Inflammatory macrophage (primary cell): ENCODE measurements at places on chromosomes 6 and 20.

DNA sequence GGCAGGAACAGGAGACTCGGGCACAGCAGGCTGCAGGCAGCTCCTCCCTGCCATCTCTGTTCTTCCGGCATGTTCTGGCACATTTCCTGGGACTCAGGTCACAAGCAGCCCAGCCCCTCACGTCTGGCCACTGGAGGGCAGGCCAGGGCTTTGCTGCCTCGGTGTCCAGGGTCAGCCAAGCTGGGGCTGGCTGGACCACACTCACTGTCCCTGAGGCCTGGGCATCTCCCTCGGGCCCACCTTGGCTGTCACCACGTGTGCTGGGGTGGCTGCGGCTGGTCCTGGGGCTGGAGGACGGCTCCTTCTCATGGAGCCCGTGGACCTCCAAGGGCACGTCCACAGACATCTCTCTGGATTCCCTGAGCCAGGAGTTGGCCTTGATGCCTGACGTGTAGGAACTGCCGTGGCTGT lies 18.5 kb downstream of the FRMD1 start:
- DNase-seq = no peak

- no peak for DNase-seq
These were observed 23.6 kb downstream of the PRR18 start for GRCh38 chr6:166284640-166285039.

DNA sequence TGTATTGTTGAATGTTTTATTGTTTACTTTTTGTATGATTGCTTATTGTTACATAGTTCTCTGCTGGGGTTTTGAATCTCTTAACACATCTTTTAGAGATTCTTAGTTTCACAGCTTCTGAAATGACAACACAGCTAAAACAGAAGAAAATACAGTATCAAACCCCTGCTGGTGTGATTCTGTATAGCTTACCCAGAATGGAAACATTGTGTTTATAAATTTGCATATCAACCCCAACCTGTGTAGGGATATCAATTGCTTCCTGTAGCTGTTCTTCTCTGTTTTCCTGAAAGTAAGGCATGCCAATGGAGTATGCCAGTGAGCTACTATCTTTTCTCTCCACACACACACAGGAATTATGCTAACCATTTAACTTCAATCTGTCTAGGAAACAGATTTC lies 64.3 kb upstream of the ID4 start:
- no peak for DNase-seq

DNA sequence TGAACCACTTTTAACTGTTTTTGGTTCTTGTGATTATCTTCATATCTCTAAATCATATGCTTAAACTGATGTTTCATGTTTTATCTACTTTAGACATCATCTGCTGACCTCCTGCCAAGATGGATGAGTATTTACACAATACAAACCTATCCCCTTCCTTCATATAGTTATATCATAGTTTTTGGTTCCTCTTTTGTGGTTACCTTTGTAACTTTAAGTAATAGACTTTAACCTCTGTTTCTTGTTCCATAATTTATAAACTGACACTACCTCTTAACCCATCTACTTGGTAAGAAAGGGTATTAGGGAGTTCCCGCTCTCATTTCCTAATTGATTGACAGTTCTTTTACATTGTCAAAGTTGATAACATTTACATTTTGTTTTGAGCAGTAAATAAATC lies 11.9 kb downstream of the PCMT1 start:
- DNase-seq = peak; percentile 66

GRCh38 chr6:4906293-4907276 lies 97.3 kb downstream of the RPP40 start:
- DNase-seq = no peak

- DNase-seq = no peak
These were observed 1.9 kb upstream of the PDYN start for GRCh38 chr20:1995531-1996310.

GRCh38 chr20:25508083-25508770 lies 77.1 kb downstream of the NINL start:
- no peak for DNase-seq

GRCh38 chr6:4610256-4610655 lies 165.9 kb upstream of the CDYL start:
- DNase-seq = no peak

- no peak for DNase-seq
These were observed 421.3 kb upstream of the BTBD3 start for GRCh38 chr20:11496380-11496779.

GRCh38 chr20:58877976-58878360 lies 25.5 kb downstream of the GNAS start:
- no peak for DNase-seq

GRCh38 chr6:166644681-166645080 lies 17.6 kb upstream of the RPS6KA2 start:
- DNase-seq = no peak

DNA sequence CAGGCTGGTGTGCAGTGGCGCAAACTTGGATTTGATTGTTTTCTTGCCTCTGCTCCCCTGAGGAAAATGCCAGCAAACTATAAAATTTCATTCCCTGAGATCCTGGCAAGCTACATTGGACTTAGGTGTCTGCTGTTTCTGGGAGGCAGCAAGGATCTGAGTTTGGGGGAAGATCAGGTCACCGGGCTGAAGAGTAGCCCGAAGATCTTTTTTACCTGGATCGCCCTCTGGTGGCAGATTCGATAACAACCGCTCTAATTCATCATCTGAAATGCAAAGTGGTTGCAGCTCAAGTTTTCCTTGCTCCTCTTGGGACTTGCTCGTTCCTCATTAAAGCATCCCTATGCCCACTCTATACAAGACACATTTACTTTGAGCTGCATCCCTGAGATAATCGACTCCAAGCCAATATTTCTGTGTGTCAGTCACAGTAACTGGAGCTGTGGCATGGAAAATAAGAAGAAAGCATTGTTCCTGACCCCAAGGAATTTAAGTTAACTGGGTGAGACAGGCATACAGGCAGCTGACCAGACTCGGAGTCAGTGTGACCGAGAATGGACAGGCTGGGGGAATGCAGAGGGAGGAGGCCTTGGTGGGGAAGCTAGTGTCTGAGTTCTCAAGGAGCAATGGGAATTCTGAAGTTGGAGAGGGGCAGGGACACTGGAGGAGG lies 131.8 kb upstream of the PROKR2 start:
- DNase-seq = peak; percentile 56

DNA sequence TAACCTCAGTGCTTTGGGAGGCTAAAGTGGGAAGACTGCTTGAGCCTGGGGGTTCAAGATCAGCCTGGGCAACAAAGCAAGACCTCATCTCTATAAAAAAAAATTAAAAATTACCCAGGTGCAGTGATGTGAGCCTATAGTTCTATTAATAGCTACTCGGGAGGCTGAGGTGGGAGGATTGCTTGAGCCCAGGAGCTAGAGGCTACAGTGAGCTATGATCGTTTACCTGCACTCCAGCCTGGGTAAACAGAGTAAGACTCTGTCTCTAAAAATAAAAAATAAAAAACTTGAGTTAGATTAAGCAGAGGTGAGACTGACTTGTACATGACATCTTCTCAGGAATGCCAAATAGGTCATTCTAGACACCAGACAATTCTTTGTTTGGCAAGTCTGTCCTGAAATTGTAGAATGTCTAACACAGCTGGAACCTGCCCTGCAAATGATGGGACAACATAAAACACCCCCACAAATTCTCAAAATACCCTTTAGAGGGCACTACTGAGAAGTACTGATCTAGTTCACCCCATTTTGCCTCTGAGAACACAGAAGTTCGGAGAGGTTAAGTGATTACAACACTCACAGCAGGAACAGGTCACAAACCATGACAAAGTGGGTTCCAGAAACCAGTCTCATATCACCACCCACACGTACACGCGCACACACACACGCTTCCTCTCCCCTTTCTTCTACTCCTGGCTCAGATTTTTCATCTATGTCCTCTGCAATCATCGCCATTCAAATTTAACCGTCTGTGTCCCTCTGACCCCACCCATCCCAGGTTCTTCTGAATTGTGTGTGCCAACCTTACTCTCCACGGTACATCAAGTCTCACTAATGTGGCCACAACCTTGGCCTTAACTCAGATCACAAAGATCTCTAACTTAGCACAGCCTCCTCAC lies 38.3 kb downstream of the ARHGAP18 start:
- peak; percentile 96 for DNase-seq

- DNase-seq = no peak
These were observed 10.2 kb upstream of the PEDS1 start for GRCh38 chr20:50163570-50164317.

- DNase-seq = no peak
These were observed 12.9 kb downstream of the PHACTR1 start for GRCh38 chr6:12729467-12729866.

DNA sequence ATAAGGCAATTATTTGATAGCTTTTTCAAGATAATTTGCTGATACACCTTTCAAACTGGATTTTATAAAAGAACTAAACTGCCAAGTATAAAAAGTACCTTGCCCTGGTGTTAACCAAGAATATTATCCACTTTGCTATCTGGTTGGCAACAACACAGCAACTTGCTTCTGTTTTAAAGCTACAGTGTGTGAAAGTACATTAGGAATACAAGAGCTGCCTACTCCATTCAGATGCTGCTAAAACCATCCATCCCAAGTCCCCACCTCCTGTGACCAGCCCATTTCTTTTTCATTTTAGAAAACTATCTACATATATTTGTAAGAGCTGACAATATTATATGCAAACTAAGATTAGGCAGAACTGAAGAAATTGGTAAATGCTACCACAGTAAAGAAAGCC lies 12.8 kb downstream of the CLDN20 start:
- no peak for DNase-seq

- no peak for DNase-seq
These were observed 92.4 kb downstream of the COL12A1 start for GRCh38 chr6:75113446-75113845.

DNA sequence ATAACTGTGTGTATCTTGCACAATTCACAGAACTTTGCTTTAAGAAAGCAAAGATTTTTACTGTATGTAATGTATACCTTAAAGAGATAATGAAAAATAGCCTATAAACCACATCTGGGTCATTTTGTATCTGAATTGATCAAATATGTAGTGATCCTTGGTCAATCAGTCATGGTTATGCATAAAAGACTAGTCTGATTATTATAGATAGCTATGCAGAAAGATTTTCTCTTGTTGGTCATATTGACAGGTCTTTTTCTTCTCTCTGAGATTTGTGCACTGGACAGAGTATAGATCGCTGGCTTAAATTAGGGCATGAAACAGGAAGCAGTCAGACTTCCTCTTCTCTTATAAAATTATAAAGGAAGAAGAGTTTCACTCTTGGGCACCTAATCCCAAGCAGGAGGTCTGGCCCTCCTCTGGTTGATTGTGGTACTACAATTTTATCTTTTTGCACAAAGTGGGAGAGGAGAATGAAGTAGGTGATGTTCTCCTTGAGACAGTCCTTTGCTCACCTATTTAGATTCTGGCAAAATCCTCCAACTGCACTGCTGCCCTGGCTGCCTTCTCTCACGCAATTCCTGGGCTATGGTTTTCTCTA lies 380.9 kb upstream of the RGS17 start:
- DNase-seq = peak; percentile 67

GRCh38 chr6:4935975-4936680 lies 67.7 kb downstream of the RPP40 start:
- DNase-seq = no peak

DNA sequence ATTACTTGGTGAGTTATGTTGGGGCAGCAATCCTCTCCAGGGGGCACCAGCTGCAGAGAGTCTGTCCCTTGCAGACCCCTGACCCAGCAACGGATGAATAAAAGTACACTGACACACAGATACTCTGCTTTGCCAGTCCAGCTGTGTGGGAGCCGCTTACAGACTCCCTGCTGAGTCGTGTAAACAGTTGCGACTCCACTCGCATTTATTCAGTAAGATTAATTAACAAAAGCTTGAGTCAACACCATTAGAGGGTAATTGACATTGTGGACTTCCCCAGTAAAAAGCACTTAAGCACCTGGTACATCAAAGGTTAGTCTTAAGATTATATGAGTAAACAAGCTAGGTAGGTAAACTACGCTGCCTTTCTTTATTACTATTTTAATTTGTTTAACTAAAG lies 92.0 kb upstream of the TMEM181 start:
- no peak for DNase-seq

GRCh38 chr6:144723431-144723830 lies 438.3 kb downstream of the UTRN start:
- peak; percentile 54 for DNase-seq

DNA sequence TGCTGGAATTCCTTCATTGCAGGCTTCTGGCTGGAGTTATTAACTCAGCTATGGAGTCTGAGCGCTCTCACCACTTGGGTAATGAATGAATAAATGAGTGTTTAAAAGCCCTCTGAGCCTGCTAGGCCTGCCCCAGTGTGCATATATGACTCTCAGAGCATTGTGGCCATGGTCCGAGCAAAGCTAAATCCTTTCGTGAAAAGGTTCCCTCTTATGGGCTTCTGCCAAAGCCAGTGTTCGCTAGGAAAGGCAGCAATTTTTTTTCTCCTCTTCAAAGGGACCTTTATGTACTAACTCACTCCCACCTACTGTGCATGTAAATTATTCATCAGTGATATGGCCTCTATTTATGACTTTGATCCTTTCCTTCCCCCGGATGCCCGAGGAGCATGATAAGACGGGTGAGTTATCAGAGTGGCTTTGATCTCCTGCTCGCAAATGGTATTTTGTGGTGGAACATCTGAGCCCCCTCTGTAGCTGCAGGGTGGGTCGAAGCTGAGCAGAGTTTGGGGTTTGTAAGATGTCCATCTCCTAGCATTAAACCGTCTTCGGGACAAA lies 88.6 kb downstream of the LINC00237 start:
- no peak for DNase-seq

- peak; percentile 53 for DNase-seq
These were observed 65.2 kb downstream of the STX11 start for GRCh38 chr6:144215402-144215931.

GRCh38 chr20:52439375-52439774 lies 247.8 kb upstream of the ZFP64 start:
- DNase-seq = no peak

- DNase-seq = peak; percentile 12
These were observed 11.2 kb upstream of the MMP24 start for GRCh38 chr20:35215066-35215956.

DNA sequence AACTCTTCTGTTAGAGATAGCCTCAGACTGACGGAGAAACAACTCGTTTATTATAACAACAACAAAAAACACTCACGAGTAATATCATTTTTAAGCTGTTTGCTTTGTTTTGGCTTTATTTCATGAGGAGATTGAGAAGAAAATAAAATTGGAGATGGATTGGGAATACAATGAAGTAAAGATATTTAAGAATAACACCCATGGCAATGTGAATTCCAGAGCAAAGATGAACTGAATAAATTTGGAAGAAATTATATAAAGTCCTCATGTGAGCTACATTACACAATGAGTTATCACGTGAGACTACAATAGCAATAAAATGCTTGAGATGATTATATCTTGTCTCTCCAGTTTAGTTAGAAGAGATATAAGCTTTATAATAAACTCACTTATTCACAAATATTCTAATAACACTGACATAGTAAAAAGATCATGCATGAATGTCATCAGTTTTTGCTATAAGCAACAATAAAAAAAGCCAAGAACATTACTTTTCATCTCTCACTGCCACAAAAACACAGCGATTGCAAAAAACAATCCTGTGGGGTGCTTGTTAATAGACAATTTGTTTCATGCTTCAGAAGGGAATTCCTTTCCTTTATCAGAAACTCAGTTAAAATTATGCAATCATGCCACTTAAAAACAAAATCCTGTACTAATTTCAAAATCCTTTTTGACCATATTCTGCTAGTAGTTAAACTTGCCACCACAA lies 696.7 kb upstream of the MARCKS start:
- DNase-seq = no peak
